ENCODE measurements at places on chromosomes 1 and 21.

GRCh38 chr1:234315091-234315541 is 58.1 kb upstream of the COA6 start:
- DNase-seq = peak; percentile 45

DNA sequence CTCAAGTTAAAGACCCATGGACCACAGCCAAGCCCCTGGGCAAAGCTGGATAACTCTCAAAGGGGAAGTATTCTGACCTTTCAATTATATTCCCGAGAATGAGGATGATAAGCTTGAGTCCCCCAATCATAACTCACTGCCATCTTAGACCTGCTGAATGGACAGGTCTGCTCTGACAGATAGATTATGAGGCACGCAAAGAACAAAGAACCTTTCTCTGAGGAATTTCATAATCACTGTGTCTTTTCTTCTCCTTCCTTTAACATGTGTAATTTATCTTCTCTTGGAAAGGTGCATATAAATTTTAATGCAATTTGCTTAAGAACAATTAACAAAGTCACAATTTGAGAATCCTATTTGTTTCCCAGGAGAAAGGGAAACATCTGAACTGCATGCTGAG is 22.0 kb downstream of the PIGM start:
- DNase-seq = no peak

DNA sequence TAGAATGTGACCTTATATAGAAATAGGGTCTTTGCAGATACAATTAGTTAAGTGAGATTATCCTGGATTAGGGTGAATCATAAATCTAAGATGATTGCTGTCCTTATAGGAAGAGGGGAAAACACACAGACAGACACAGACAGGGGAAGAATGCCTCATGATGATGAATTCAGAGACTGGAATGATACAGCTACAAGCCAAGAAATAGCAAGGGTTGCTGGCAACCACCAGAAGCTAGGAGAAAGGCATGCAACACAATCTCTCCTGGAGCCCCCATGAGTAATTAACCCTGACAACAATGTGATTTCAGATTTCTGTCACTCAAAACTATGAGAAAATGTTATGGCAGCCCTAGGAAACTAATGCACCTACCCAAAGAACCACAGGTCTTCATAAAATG is 19.1 kb upstream of the PPIH start:
- DNase-seq = no peak

DNA sequence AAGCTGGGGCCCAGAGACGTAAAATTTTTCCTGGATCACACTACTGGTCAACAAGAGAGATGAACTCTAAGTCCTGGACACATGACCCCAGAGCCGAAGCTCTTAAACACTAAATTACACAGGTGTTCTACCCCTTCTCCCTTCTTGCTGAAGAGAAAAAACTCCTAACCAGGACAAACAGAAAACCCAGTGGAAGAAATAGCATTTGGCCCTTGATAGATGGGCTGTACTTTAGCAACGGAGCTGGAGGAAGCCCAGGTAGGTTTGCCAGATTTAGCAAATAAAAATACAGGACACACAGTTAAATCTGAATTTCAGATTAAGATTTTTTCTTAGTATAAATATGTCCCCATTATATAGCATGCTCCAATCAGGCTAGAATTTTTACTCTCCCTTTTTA is 72.7 kb downstream of the DIRAS3 start:
- no peak for DNase-seq

DNA sequence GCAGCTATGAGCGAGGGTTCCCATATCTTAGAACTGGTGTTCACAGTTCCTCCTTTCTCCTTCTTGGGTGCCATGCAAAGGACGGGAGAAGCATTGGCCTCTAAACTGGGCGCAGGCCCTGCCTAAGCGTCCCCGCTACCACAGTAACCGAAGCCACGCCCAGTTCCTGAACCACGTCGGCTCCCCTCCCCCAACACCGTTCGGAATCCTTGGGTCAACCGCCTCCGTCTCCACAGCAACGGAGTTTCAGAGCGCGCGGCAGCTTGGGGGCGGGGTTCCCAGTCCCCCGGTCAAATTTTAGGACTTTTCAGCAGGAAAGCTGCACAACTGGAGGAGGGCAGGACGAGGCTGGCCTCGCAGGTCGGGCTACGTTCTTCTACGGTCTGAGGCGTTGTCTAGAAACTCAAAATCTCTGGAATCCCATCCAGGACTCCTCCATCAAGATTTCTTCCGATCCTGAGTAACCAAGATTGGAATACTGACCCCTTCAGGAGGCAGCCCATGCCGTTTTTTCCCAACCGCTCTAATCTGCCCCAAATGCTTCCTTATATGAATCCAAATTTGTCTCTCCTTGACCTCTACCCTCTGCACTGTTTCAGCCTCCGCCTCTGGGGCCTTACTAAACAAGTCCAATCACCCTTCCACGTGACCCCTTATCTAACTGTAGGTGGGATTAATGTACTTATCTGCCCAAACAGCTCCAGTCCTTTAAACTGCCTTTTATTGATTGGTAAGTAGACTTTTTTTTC is at the start of gene SPAG17:
Gene SPAG17 (minus strand): TSS at position 145 of the 749 bp plus-strand sequence. CDS start 71 bp downstream, at position 74.
- DNase-seq = peak; percentile 62

GRCh38 chr1:56522680-56523079 is 56.7 kb downstream of the PLPP3 start:
- DNase-seq = no peak

- DNase-seq = no peak
These were observed 324.4 kb downstream of the KCTD3 start for GRCh38 chr1:215891266-215892057.

DNA sequence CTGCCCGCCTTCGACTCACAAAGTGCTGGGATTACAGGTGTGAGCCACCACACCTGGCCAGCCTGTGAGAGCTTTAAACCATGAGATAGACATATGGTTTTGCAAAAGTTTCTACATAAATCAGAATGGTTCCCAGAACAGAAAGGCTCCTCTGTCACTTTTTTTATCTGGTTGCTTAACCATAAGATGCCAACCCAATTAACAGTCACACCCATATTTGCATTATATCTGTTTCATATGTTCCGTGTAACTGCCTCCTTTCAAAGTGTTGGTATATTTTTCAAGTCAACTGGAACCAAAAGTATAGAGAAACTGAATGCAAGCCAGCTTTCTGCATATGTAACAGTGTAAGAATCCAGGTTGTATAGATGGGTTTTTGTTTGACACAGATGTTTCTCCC is 23.7 kb upstream of the RCC1 start:
- DNase-seq = no peak

DNA sequence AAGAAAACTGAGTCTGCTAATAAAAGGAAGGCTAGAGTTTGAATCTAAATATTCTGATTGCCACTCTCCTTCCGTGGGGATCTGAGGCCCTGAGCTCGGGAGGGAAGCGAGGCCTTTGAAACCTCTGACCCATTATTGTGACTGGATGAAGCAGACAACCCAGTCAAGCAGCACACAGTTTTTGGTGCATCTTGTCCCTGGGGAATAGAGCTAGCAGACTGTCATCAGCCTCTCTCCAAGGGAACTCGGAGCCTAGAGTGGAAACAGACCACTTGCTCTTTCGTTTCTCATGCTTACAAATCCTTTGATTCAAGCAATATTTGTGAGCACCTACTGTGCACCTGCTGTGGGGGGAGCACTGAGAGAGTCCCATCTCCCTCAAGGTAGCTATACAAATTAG is 133.2 kb upstream of the KLHDC7A start:
- no peak for DNase-seq

DNA sequence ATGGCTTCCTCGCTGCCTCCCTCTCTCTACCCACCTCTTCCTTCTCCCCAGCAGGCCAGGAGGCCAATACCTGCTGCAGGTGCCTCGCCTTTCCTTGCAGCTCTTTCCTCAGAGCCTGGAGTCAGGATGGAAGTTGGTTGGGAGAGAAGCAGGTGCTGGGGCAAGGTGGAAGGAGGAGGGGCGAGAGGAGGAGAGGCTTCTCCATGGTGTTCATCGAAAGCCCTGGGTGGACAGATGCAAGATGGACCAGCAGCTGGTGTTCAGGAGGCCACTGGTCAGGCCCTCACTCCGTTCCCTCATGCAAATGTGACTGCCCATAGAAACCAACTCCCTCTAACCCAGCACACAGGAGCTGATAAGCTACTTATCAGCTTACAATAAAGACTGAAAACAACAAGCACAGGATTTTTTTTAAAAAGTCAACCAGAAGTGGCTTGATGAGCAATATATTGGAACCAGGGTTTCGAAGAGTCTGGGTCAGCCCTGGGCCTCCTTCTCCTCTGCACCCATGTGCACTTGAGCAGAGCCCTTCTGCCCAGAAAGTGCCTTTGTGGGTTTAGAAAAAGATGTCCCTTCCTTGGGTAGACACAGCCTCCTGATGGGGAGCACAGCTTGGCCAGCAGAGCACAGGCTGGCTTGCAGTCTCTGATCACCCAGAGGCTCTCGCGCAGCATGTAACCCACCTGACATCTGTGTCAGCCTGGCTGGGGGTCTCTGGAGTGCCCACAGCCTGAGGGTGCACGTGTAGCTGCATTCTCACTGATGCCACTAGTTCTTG is 16.6 kb upstream of the GSTM4 start:
- DNase-seq = no peak

- peak; percentile 58 for DNase-seq
These were observed 2.7 kb downstream of the RGL1 start for GRCh38 chr1:183807549-183808168.

DNA sequence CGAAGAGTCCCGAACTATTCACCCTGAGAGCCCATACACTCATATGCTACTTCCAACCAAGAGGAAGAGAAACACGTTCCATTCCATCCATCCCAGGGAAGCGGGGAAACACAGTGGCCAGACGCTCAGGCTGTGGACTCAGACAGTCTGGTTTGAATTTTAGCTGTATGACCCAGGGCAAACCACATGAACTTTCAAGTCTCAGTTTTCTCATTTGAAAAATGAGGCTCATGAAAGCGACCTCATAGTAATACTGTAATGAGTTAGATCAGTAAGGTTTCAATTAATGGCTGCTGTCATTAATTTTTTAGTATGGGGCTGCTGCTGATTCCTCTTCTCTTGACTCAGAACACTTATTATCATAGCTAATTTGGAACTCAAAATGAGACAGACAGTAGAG is 1.5 kb downstream of the FCRL4 start:
- no peak for DNase-seq

DNA sequence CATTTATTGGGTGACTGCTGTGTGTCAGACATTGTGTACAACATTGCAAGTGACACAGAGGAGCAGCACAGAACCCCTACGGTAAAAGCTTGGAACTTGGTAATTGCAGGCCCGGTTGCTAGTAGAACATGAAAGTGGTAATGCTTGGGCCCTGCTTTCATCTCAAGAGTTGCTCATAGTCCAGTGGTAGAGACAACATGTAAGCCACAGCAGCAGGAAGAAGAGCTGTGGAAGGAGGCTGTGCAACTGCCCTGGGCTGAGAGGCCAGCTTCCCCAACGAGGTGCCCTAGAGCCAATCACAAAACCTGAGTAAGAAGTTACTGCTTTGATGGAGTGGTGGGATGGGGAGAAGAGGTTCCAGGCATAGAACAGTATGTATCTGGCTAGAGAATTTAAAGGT is 18.4 kb downstream of the CNIH4 start:
- no peak for DNase-seq

- peak; percentile 14 for DNase-seq
These were observed 104.9 kb upstream of the SNX7 start for GRCh38 chr1:98556521-98557158.

DNA sequence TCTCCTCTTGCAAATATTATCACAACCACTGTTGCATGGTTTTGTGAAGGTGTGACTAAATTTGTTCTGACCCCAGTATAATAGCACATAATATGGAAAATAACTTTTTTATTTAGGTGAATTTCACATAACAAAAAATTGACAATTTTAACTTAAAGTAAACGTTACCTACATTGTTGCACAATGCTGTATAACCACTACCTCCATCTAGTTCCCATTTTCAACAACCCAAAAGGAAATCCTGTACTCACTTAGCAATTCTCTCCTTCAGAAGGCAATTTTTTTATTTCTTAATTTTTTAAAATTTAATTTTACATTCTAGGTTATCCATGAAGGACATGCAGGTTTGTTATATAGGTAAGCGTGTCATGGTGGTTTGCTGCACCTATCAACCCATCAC is 95.2 kb downstream of the KCNJ6 start:
- no peak for DNase-seq

DNA sequence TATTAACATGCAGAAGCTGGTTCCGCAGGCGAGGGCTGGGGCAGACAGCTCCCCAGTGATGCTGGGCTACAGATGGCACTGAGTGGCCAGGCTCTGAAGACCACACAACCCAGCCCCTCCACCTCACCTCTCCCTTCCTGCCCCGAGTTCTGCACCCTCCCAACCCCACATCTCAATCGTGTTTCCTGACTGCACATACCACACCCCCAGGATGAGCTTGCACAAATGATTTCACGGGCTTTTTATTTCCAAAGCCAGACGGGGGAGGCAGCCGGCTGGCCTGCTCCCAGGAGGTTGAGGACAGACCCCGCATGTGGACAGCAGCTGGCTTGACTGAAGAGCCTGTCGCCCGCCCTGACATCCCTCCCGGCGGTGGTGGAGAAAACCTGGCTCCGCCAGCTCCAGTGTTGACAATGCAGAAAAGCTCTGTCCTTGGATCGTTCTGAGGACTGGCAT is 21.4 kb upstream of the ALDH4A1 start:
- DNase-seq = no peak

- peak; percentile 45 for DNase-seq
These were observed 657 bp upstream of the HDAC1 start for GRCh38 chr1:32291145-32291707.

DNA sequence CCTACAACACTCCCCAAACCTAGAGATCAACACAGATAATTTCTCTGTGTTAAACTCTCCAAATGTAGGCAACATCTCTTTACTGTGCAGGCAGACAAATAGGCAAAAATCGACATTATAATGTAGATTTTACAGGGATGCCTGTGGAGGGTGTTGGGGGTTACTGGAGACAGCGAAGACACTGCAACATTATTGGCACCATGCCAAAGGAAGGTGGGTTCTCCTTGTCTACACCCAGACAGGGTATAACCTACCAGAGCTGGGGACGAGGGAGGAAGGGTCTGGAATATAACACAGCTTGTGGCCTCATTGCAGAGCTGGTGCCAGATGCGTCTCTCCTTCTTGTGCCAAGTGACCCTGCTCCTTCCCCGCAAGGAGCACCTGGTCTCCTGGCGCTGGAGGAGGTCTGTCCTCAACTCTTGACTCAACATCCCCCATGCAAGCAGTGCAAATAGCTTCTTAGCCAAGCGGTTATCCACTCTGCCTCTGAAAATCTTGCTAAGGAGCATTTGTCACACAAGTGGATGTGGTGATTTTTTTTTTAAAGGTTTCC is 404.0 kb downstream of the PRDM2 start:
- no peak for DNase-seq

DNA sequence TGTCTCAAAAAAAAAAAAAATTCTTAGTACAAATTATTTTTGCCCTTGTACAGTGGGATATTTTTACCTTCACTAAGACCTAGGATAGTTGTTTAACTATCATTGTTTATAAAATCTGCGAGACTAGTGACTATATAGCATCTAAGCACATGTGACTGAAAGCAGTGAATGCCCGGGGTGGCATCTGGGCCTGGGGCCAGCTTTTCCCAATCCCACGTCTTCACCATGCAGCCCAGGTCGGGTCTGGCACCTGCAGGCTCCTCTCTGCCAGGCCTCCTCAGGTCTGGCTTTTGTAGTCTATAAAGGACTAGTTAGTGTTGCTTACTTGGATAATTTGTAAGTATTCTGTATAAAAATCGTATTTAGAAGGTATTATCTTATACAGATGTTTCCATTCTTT is 40.8 kb downstream of the CBS start:
- no peak for DNase-seq

- DNase-seq = no peak
These were observed 45.4 kb downstream of the PLEKHA6 start for GRCh38 chr1:204314171-204314892.

- peak; percentile 72 for DNase-seq
These were observed 57.9 kb upstream of the QSOX1 start for GRCh38 chr1:180096584-180097325.

Data from mesenchymal stem cell (in vitro differentiated cells and primary cell).